Mucosa of gallbladder (tissue), 1 donor: ENCODE measurements at places on chromosomes 7 and 10. TPM values are rescaled to one million over a fixed set of nuclear protein-coding genes. Genes with fewer than 3 reads are reported as not detected.
A peak's percentile ranks its signal among the peaks of the same experiment; 100 is the strongest.

DNA sequence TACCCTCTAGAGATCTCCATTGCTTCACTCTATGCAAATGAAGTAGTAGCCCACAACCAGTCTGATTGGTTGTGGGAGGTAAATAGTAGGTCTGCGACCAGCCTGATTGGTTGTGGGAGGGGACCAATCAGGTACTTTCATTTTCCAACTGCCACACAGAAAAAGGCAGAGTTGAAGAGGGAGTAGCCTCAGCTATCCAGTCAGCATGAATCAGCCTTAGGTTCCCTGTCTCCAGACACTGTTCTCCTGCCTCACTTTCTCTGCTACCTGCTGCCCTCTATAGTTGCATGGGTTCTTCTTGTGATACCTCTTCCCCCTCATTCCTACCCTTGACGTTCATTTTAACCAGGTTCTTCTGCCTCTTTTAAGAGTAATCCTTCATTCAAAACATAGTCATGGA, 114.5 kb upstream of the LYZL1 start:
- no peak for DNase-seq

- DNase-seq, result no peak
Measured at GRCh38 chr10:76840802-76841201, 796.8 kb downstream of the KCNMA1 start.

DNA sequence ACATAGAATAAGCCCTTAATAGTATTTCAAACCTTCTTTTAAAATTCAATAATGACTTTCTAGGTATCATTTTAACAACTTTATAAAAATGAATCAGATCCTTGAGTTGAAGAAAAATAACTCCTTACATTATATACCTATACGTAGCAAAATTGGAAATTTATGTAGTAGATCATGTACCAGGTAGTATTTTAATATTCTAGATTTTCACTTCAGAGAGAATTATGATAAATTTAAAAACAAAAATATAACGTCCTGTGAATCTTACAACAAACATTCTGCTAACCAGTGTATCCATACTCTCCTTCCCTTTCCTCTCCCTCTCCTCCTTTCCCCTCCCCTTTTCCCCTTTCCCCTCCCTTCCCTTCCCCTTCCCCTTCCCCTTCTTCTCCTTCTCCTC, 6.1 kb upstream of the RAB11FIP2 start:
- DNase-seq, result no peak

- DNase-seq, result peak; percentile 17
Measured at GRCh38 chr7:139829025-139829774, at the start of gene TBXAS1. TBXAS1 (plus strand) TSS chr7:139829264; CDS start chr7:139829391, 127 bp downstream.

DNA sequence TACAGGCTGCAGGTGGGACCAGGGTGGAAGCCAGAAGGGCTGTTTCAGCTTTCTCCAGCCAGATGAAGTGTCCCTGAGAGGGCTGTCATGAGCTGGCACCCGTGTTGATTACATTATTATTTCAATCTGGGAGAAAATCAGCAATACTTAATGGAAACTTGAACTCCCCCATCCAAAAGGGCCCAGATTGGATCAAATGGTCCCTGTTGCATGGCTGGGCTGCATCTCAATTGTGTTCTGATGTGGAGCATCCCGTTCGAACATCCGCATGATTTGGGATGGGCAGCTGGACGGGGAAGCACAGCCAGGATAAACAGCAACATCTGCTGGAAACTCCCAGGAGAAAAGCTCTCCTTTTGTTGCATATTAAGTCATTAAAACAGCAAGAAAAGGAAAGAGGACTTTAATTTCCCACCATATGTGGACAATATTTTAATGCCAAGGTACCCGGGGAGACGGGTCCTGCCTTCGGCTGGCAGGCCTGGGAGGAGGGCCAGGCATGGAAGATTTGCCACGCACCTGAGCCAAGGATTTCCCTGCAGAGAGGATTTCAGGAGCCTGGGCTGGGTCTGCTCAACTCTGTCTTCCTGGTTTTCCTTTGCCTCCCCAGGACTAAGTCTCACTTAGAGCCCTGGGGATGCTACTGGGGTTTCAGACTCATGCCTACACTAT, 52.4 kb downstream of the NPTX2 start:
- DNase-seq, result no peak

DNA sequence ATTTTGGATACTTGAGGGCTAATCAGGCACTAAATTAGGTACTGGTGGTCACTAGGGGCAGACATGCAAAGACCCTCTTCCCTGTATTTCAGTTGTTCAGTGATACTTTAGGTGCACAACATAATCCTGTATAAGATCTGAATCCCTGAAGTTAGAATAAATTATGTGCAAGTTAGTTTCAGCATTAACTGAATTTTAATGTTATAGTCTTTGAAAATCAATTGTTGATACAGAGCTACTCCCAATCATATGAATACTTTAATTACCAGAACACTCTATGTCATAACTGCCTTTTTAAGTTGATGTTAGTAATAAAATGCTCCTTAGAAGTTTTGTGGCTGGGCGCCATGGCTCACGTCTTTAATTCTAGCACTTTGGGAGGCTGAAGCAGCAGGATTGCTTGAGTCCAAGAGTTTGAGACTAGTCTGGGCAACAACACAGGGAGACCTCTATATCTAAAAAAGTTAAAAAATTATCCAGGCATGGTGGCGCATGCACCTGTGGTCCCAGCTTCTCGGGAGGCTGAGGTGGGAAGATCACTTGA, 87.1 kb upstream of the SKAP2 start:
- no peak for DNase-seq

CUBN gene
- total RNA-seq, result 0.92 TPM

MINDY3 gene
- total RNA-seq, result 20.4 TPM
